ENCODE measurements at places on chromosomes 5 and 9.

DNA sequence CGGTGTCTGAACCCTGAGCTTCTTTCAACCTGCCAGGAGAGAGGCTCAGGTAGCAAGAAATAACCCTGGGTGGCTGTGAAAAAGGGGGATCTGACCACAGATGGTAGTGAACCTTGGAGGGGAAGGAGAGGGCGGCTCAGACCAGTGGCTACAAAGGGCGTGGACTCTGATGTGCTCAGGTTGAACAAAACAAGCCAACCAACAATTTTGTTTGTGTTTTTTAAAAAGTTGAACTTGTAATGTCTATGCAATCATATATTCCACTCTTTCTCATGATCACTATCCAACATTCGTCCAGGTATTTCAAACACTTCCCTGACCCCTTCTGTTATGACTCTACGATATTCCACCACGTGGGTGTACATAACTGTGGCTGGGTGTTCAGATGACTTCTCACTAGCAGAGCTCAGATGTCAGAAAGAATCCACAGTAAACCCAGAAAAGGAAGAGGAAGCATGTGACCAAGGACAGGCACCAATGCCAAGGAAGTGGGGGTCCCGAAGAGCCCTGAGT is 20.0 kb downstream of the PTPN3 start:
- DNase-seq = no peak

- no peak for DNase-seq
These were observed 86.1 kb downstream of the TMEM167A start for GRCh38 chr5:82991059-82991458.

- DNase-seq = no peak
These were observed 483.7 kb downstream of the ELAVL2 start for GRCh38 chr9:23342291-23342690.

DNA sequence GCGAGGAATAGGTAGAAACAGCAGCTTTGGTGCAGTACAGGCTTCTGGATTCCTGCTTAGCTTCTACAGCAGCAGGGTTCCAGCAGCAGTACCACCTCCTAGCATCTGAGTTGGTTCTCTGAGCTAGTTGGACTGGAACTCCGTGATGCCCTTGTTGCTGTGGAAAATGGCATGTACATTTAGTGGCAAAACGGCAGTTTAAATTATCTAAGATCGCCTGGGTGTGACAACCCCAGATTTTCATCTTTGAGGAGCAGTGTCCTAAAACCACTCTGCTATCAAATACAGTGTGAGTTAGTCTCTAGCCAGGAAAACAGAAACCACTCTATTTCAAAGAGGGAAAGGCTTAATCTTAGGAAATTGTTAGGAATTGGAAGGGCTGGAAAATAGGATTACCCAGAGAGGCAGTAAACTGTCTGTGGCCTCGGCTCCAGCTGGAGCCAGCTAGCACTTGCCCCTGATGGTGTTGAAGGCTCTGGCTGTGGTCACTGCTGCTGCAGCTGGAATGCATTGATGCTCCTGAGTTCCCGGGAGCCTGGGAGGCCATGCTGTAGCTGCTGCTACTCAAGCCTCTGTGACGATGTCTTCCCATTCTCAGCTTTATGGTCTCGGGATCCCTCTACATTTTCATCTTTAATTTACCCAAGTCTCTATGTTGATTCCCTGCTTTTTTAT is 29.4 kb downstream of the RAD23B start:
- DNase-seq = no peak

GRCh38 chr5:176533894-176534611 is 3.1 kb downstream of the RNF44 start:
- peak; percentile 53 for DNase-seq

DNA sequence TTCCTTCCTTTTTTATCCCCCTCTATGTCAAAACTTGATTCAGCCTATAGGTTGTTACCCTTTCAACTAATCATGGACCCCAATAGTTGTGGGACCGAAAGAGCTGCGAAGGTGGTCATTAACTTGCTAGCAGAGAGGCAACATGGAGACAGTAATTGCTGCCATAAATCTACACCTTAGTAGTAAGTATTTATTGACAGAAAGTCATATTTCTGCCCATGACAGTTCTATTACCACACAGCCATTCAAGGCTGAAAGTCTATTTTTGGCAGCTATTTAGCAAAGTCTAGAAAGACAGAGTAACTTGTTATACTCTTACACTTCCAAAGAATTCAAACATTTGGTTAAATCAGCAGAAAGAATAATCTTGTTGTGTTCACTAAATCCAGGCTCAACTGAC is 236.2 kb downstream of the PRELID2 start:
- no peak for DNase-seq

- peak; percentile 79 for DNase-seq
These were observed at the start of gene NNT for GRCh38 chr5:43602461-43603343. Gene NNT, plus strand, starts transcription at chr5:43603180. Its CDS starts 6,016 bp downstream, at chr5:43609196.

DNA sequence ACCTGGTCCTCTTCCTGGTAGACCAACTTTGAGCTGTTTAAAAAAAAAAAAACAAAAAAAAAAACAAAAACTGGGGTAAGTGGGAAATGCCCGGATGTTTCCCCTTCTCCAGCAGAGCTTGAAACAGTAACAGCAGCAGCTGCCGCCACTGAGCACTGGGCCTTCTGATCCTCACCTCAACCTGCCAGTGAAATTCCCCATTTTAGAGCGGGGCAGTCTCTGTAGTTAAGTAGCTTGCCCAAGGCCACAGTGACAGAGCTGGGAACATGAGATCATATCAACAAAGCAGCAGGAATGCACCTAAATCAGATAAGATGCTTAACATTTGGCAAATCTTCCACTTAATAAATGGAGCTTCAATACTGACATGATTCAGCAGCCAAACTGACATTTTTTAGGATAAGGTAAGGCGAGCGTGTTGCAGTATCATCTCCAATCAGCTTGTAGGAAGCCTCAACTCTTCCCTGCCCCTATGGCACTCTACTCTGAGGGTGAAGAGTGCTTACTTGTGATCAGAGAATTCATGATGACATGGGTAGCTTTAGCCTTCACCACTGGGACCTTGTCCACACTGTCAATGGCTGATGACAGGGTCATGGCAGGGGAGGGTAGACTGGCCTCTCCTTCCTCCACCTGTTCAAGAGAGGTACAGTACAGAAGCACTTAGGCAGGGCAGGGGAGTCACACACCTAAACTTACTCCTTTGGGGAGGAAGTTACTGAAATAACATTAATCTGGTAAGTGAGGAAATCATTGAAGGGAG is 9.3 kb downstream of the KIAA1191 start:
- DNase-seq = no peak

DNA sequence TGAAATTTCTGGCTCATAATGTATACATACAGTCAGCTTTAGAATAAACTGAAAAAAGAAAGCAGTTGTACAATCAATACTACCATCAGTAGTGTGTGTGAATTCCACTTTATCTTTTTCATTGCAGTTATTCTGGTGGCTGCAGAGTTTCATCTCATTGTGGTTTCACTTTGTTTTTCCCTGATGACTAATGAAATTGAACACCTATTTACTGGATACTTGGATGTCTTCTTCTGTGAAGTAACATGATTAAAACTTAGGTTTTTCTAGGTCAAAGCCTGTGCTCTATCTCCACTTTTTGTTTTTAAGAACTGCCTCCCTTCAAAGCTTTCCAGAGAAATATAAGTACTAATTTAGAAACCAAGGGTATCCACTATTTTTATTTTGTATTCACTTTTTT is 174.3 kb downstream of the TRPM3 start:
- DNase-seq = no peak
